ENCODE measurements at places on chromosomes 7 and 10. TPM values are rescaled to one million over a fixed set of nuclear protein-coding genes. Genes with fewer than 3 reads are reported as not detected.
A peak's percentile ranks its signal among the peaks of the same experiment; 100 is the strongest.

DNA sequence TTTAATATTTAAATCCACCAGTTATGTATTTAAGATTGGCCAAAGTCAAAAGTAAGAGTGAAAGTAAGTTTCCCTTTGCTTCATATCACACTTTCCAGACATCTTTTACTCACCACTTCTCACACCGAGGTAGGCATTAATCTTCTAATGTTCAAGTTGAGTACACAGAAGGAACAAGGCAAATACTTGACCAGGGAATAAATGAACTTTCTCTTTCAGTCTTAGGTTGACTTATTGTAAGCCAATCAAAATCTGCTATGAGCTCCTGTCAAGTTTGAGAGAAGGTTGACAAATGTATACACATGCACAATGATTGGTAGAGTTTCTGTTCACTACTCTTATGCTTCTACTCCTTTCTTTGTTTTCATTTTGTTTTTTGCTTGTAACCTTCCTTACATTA lies 842.5 kb downstream of the REEP3 start:
- H3K4me1 ChIP-seq: no peaks in the 10 kb centered on the region
- no peaks in the 10 kb centered on the region for H3K36me3 ChIP-seq
- no peaks in the 10 kb centered on the region for H3K27me3 ChIP-seq
- H3K27ac ChIP-seq: no peak overlapping the region

Gene PLXDC2
- total RNA-seq: 0.09 TPM

DNA sequence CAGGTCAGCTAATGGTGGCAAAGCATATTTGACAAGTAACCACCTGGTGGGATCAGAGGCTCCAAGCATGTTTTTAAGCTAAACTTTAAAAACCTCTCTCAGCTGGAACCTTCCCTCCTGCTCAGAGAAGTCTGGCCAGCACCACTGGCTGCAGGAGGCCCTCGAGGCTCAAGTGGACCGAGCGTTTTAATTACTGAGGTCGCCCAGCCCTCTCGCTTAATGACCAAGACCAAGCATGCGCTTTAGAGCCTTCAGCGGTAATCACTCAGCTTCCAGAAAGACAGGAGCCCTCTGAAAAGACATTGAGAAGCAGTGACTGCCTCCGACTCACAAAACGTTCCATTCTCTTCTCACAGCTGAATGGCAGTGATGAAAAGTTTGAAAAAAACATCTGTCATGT lies 383.4 kb upstream of the ADARB2 start:
- H3K27ac ChIP-seq: no peak overlapping the region
- H3K27me3 ChIP-seq: no peaks in the 10 kb centered on the region
- H3K4me3 ChIP-seq: no peak overlapping the region
- no peaks in the 10 kb centered on the region for H3K36me3 ChIP-seq
- H3K4me1 ChIP-seq: no peaks in the 10 kb centered on the region

DNA sequence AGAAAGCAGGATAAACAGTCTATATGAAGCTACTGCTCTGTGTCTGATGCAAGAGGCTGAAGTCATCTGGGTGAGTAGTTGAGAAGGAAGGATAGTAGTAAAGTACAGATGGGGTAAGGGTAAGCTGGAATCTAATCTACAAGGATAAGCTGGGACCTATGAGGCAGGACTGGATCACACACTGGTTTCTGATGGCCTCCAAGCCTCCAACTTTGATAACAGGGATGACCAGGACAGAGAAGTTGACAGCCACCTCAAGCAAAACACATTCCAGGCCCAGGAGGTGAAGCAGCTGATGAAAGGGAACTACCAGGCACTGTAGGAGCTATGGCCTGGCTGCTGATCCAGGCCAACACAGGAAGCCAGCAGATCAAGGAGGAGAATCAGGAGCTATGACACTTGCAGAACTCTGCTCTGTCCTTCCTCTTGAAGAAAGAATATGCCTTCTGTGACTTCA lies 278.1 kb upstream of the TMEM229A start:
- no peak for DNase-seq
- no peak overlapping the region for H3K4me3 ChIP-seq
- H3K27me3 ChIP-seq: no peaks in the 10 kb centered on the region
- H3K36me3 ChIP-seq: no peaks in the 10 kb centered on the region
- H3K4me1 ChIP-seq: no peaks in the 10 kb centered on the region

Gene TEX47
- not detected for total RNA-seq

Gene SLC26A5
- total RNA-seq: not detected

DNA sequence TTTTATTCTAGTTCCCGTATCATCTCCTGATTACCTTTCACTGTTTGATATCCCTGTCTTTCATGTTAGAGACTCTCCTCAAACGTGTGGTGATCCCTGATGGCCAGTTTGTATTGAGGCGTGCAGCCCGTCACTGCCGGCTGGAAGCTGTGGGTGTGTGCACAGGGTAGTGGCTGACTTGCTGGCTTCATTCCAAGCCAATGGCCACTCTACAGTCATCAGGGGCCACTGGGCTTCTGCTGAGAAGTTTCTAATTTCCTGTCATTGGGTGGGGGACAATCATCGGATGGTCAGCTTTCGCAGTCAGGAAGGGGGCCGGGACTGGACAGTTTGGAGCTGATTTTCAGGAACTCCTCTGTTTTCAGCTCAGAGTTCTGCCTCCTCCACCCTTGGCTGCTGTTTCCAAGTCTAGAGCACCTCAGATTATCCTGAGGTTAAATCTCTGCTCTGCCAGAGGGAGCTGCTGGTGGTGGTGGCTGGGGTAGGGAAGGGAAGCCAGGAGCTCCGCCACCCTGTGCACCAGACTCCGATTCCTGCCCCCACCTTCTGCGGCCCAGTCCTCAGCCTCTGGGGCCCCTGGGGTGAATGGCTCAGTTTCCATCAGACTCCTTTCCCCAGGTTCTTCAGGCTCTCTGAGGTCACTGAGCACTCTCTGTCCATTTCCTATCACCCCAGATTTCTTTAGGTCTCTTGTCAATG lies 34.9 kb downstream of the BAIAP2L1 start:
- no peak overlapping the region for H3K4me3 ChIP-seq
- H3K27ac ChIP-seq: no peak overlapping the region
- H3K27me3 ChIP-seq: no peaks in the 10 kb centered on the region
- no peak for DNase-seq

GRCh38 chr7:133115596-133115995 lies 33.7 kb upstream of the CHCHD3 start:
- no peaks in the 10 kb centered on the region for H3K36me3 ChIP-seq
- no peak overlapping the region for H3K27ac ChIP-seq
- no peak for DNase-seq

DNA sequence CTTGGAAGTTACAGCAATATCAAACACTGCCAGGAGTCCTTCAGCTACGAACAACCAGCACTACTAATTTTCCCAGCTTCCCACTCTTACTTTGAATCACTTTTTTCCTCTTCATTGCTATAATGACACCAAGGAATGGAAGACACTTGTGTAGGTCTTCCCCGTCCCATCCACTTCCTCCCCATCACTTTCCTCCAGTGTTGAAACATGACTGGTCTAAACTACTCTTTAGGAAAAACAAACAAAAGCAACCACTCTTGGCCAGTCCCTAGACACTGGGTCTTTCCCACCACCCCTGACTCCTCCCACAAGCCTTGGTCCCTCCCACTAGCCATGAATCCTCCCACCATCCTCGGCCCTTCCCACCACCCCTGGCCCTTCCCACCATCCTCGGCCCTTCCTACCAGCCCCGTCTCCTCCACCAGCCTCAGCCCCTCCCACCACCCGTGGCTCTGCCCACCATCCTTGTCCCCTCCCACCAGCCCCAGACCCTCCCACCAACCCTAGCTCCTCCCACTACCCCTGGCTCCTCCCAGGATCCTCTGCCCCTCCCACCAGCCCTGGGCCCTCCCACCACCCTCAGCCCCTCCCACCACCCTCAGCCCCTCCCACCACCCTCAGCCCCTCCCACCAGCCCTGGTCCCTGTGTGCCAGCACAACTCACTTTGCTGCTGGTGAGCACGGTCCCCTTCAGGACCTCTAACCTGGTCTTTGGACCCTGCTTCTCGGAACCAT lies 68.5 kb downstream of the CXCL12 start:
- peak; percentile 48 for DNase-seq
- H3K4me3 ChIP-seq: no peak overlapping the region
- H3K4me1 ChIP-seq: peaks cover 3% of the 10 kb centered on the region
- no peaks in the 10 kb centered on the region for H3K36me3 ChIP-seq
- peaks cover 12% of the 10 kb centered on the region for H3K27me3 ChIP-seq

Gene ENTPD7
- 4.1 TPM for total RNA-seq

DNA sequence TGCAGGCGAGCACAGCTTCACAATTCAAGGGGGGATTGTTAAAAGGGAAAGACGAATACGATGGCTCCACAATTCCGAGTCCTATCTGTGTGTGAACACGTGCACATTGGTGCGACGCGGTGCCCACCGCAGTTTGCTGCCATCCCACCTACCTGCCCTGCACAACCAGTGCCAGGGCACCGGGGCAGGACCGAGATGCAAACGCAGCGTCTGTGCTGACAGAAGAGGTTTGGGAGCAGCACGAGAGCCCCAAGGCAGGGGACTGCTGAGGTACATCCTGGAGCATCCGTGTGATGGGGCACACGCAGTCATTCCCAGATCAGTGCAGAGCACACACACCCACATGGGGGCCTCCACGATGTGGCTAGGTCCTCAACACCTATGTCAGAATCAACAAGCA lies 221.3 kb downstream of the DNAJB6 start:
- no peak overlapping the region for H3K27ac ChIP-seq
- H3K4me1 ChIP-seq: no peaks in the 10 kb centered on the region
- no peaks in the 10 kb centered on the region for H3K27me3 ChIP-seq
- no peak overlapping the region for H3K4me3 ChIP-seq
- DNase-seq: no peak

Gene SLC26A3
- not detected for total RNA-seq

Gene RBP3
- not detected for total RNA-seq

GRCh38 chr10:63833411-63834060 lies 312.3 kb downstream of the REEP3 start:
- no peaks in the 10 kb centered on the region for H3K36me3 ChIP-seq
- H3K27ac ChIP-seq: peak overlapping the region; percentile 5
- no peak overlapping the region for H3K4me3 ChIP-seq
- H3K27me3 ChIP-seq: peaks cover 6% of the 10 kb centered on the region
- no peaks in the 10 kb centered on the region for H3K4me1 ChIP-seq
- DNase-seq: no peak

DNA sequence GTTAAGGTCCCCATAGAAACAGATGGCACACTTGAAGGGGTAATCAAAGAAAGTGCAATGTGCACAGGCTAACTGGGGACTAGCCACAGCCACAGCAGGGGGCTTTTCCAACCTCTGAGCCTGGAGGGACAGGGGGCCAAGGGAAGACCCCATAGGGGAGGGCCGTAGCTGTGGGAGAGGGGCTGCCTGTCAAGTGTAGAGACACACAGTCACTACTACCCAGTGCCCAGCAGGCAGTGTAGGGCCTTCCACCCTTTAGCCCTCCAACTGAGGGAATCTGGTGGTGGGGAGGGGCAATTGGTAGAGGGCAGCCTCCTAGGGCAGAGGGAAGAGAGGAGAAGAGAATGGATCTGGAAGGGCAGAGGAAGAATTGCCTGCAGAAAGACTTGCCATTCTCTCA lies 54.6 kb downstream of the CREB5 start:
- no peak overlapping the region for H3K27ac ChIP-seq
- H3K4me3 ChIP-seq: no peak overlapping the region
- H3K4me1 ChIP-seq: no peaks in the 10 kb centered on the region
- peaks cover 47% of the 10 kb centered on the region for H3K27me3 ChIP-seq
- no peak for DNase-seq
- H3K36me3 ChIP-seq: no peaks in the 10 kb centered on the region

- H3K4me1 ChIP-seq: peaks cover 23% of the 10 kb centered on the region
- no peaks in the 10 kb centered on the region for H3K36me3 ChIP-seq
- H3K4me3 ChIP-seq: peak overlapping the region; percentile 47
- peak; percentile 79 for DNase-seq
- H3K27me3 ChIP-seq: no peaks in the 10 kb centered on the region
Measured at GRCh38 chr7:38463277-38464225, 167.6 kb downstream of the AMPH start.

Gene POLR1F
- 15.6 TPM for total RNA-seq

GRCh38 chr7:126856691-126857291 lies 395.9 kb downstream of the GRM8 start:
- H3K36me3 ChIP-seq: no peaks in the 10 kb centered on the region
- H3K27me3 ChIP-seq: peaks cover 9% of the 10 kb centered on the region
- no peak for DNase-seq
- H3K4me1 ChIP-seq: no peaks in the 10 kb centered on the region

DNA sequence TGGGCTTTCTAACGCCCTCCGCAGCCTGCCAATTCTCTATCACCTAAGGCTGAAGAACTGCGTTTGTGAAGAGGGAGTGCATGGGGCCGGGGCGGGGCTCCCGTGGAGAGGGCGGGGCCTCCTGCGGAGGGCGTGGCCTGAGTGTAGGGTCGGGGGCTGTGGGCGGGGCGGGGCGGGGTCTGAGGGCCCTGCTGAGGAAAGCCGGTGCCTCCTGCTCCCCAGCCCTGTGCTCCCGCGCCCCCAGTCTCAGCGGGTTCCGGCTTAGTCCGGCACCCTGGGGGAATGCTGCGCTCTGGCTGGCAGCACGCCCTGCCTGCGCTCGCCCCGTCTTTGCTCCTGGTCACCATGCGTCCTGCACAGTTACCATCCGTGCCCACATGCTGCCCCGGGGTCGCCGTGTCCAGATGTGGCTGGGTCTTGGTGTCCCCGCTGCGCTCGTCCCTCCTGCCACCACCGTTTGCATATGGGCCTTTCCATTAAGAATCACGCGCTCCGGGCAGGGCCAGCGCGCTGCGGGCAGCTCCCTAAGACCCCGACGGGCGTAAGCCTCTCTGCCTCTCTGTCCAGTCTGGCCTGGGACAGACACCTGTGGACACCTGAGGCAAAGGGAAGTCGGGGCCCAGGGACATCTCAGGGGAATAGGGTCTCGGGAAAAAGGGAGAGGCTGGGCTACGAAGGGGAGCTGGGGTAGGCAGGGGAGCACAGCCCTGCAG lies 144.0 kb upstream of the RET start:
- H3K27ac ChIP-seq: no peak overlapping the region
- no peaks in the 10 kb centered on the region for H3K36me3 ChIP-seq
- H3K4me1 ChIP-seq: peaks cover 15% of the 10 kb centered on the region
- peaks cover 23% of the 10 kb centered on the region for H3K27me3 ChIP-seq

Gene LSM8
- 53.4 TPM for total RNA-seq

GRCh38 chr10:43765516-43765915 lies 116.8 kb upstream of the ZNF32 start:
- H3K36me3 ChIP-seq: no peaks in the 10 kb centered on the region
- no peak overlapping the region for H3K4me3 ChIP-seq

GRCh38 chr7:1665549-1666316 lies 4.3 kb upstream of the ELFN1 start:
- H3K27ac ChIP-seq: no peak overlapping the region
- DNase-seq: no peak
- H3K4me1 ChIP-seq: peaks cover 5% of the 10 kb centered on the region
- peaks cover 41% of the 10 kb centered on the region for H3K27me3 ChIP-seq

- DNase-seq: no peak
- H3K36me3 ChIP-seq: no peaks in the 10 kb centered on the region
- H3K27ac ChIP-seq: no peak overlapping the region
- peaks cover 17% of the 10 kb centered on the region for H3K27me3 ChIP-seq
Measured at GRCh38 chr10:96495544-96495943, 18.2 kb downstream of the TLL2 start.

Gene FAM131B
- 3.1 TPM for total RNA-seq

Gene MCM10
- 30.6 TPM for total RNA-seq

Measured in activated T-cell treated with anti-CD3 and anti-CD28 coated beads, Interleukin-2, amount 50 U/mL, for 72 hours (primary cell).